ENCODE measurements at places on chromosomes 12 and 14. TPM values are rescaled to one million over a fixed set of nuclear protein-coding genes. Genes with fewer than 3 reads are reported as not detected.

- no peak for DNase-seq
These were observed 46.7 kb downstream of the NOPCHAP1 start for GRCh38 chr12:105032703-105033357.

GRCh38 chr14:38012056-38012455, 195.6 kb upstream of the SSTR1 start:
- no peak for DNase-seq

PRH2 gene
- total RNA-seq = not detected

GRCh38 chr14:68199554-68200151, 380.1 kb downstream of the RAD51B start:
- peak; percentile 60 for DNase-seq

DNA sequence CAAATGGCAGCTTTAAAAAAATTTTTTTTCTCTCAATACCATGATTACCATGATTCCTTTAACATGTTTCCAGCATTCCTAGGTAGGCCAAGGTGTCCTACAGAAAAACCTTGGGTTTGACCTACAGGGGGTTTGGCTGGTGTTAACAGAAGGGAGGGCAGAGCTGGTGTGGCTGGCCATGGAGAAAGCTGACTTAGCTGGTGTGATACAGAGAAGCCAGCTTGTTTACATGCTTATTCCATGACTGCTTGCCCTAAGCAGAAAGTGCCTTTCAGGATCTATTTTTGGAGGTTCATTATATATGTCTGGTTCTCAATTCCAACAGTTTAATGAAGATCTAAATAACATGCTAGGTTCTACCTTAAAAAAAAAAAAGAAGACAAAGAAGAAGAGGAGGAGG, 68.6 kb downstream of the EEA1 start:
- no peak for DNase-seq

GRCh38 chr12:3262470-3262869, 185.3 kb downstream of the TSPAN9 start:
- no peak for DNase-seq

PKP2 gene
- total RNA-seq = 124 TPM

GRCh38 chr12:111467092-111467856, 61.6 kb downstream of the SH2B3 start:
- no peak for DNase-seq

- DNase-seq = no peak
These were observed 4.5 kb upstream of the KLHL33 start for GRCh38 chr14:20440465-20440864.

DNA sequence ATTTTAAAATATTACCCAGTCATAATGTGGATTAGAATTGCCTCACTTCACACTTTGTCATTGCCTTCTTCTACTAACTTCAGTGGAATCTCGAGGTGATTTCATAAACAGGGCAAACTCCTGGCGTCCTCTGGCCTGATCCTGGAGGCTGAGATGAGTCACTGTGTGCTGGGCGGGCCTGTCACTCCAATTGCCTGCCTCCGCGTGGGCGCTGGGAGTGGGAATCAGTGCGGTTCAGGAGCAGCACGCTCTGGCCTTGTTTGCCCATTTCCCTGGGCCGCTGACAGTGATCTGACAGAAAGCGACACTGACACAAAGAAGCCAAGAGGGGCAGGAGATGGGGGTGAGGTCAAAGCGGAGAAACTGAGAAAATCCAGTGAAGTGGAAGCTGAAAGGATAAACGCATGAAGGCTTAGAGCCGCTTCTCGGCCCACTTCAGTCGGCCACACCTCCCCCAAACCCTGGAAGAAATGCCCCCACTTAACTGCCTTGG, 29.7 kb downstream of the LGR5 start:
- DNase-seq = no peak

TPCN1 gene
- total RNA-seq = 80.6 TPM

DNA sequence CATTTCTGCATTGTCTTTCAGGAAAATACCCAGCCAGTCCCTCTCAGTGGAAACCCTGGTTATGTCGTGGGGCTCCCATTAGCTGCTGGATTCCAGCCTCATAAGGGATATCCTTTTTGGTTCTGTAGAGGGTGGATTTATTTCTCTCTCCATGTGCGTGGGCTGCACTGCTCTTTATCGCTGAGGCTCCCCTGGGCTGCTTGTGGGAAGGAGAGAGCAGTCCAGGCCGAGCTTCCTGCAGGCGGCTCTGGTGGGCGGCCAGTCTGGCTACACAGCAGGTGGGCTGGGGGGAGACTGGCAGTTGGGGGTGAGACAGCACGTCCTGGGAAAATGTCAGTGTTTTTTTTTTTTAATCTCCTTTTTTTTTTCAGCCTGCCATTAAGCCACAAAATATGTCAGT, 27.6 kb downstream of the TCTN1 start:
- DNase-seq = peak; percentile 46

- DNase-seq = no peak
These were observed 127.3 kb downstream of the EFCAB11 start for GRCh38 chr14:89827265-89827664.

GRCh38 chr14:92659765-92660561, 88.5 kb downstream of the LGMN start:
- DNase-seq = peak; percentile 46

- DNase-seq = no peak
These were observed 22.8 kb upstream of the TMTC2 start for GRCh38 chr12:82663893-82664292.

GRCh38 chr14:80215756-80216581, 4.7 kb upstream of the DIO2 start:
- peak; percentile 30 for DNase-seq

DNA sequence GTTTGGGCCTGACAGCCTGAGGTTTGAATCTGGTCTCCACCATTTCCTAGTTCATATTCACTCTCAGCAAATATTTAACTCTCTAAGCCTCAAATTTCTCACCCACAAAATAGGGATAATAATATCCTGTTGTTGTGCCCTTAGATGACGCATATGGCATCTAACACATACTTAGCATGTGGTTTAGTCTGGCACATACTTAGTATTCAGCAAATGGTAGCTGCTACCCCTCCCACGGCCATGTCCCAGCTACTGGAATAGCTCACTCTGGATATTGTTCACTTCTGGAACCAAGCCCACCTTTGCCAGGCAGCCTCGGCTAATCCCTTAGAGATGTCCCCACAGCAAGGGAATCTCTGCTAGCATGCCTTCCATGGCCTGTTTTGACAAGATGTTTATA, 53.3 kb downstream of the BICD1 start:
- DNase-seq = no peak

- no peak for DNase-seq
These were observed 1.5 kb downstream of the VRTN start for GRCh38 chr14:74349757-74350156.

NGB gene
- total RNA-seq = not detected

DNA sequence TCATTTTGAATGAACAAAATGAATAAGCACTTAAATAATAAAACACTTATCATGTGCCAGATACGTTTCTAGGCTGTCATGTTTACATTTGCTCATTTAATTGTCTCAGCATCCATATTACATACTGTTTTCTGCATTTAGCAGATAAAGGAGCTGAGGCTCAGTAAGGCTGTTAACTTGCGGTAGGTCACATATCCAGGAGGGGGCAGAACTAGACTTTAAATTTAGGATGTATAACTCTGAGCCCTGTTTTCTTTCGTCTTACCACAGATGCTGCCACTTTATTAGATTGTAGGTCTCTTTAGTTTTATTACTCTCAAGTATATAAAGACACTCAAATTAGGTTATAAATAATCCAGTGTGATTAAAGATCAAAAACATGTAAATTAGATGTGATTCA, 17.7 kb downstream of the IRAK4 start:
- no peak for DNase-seq

GRCh38 chr14:76918256-76918781, 92.1 kb downstream of the LRRC74A start:
- peak; percentile 73 for DNase-seq

- DNase-seq = no peak
These were observed 22.6 kb downstream of the ZFYVE21 start for GRCh38 chr14:103738166-103738565.

- no peak for DNase-seq
These were observed 41.7 kb upstream of the RIN3 start for GRCh38 chr14:92471919-92472318.

DNA sequence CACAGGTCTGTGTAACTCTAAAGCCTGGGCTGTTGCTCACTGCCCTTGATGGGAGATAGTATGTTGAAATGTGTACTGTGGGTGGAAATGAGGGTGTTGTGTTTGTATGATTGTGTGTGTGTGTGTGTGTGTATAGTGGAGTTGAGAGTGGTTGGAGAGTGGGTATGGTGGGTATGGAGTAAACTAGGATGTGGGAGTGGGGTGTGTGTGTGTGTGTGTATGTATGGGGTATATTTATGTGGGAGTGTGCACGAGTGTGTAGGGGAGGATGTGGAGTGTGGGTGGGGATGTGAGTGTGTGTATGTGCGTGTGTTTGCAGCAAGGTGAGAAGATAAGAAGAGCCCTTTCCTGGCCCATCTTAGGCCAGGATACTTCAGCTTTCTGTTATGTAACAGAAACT, 22.3 kb downstream of the RPH3A start:
- no peak for DNase-seq

GRCh38 chr14:87186737-87187136, 806.2 kb downstream of the GALC start:
- DNase-seq = no peak

DNA sequence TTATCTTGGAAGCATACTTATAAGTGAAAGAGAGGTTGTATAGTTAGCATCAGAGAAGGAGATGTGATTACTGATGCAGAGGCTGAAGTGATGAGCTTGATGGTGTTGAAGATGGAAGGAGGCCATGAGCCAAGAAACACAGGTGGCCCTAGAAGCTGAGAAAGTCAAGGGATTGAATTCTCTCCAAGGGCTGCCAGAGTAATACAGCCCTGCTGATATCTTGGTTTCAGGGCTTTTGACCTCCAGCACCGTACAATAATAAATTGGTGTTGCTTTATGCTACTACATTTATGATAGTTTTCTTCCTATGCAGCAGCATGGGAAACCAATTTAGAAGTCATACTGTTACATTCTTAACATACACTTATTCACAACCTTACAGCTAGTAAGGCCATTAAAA, 1133.3 kb downstream of the AACS start:
- no peak for DNase-seq

- no peak for DNase-seq
These were observed 70.9 kb upstream of the RERGL start for GRCh38 chr12:18160901-18161300.

C3AR1 gene
- 22.0 TPM for total RNA-seq

CFAP73 gene
- not detected for total RNA-seq

- no peak for DNase-seq
These were observed 152.6 kb upstream of the NOS1 start for GRCh38 chr12:117514016-117514415.

- DNase-seq = peak; percentile 64
These were observed 32.0 kb upstream of the CDKN3 start for GRCh38 chr14:54364555-54365415.

TDRD9 gene
- 3.5 TPM for total RNA-seq

NANOG gene
- not detected for total RNA-seq

IRAK3 gene
- 11.9 TPM for total RNA-seq

DNA sequence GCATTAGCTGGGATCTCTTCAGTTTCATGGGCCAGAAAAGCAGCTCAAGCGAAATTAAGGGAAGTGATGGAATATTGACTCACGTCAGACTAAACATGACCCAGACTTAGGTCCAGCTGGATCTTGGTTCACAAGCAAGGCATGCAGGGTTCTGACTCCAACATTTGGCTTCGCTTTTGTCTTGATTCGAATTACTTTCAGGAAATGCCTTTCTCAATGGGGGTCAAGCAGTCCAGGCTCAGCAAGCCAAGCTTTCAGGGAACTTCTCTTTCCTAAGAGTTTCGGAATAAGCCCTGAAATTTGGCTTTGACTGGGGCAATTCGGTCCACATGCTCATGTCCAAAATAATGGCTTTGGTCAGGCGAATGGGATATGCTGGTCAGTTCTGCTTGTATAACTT, 678.7 kb upstream of the TMEM132C start:
- peak; percentile 33 for DNase-seq

TAS2R14 gene
- 0.88 TPM for total RNA-seq

- DNase-seq = no peak
These were observed 179.1 kb downstream of the LRIG3 start for GRCh38 chr12:58741226-58741625.

- DNase-seq = no peak
These were observed 1.4 kb upstream of the ASIC1 start for GRCh38 chr12:50055831-50056638.

HAL gene
- total RNA-seq = 0.27 TPM
